ENCODE measurements at places on chromosomes 2 and 18. TPM values are rescaled to one million over a fixed set of nuclear protein-coding genes. Genes with fewer than 3 reads are reported as not detected.

GRCh38 chr2:43221124-43221762 is 5.2 kb downstream of the ZFP36L2 start:
- H3K4me3 ChIP-seq = peak overlapping the region; percentile 90
- peak overlapping the region; percentile 97 for H3K27ac ChIP-seq
- H3K36me3 ChIP-seq = peaks cover 29% of the 10 kb centered on the region
- peaks cover 58% of the 10 kb centered on the region for H3K4me1 ChIP-seq

The NR4A2 gene
- 20.5 TPM for total RNA-seq

DNA sequence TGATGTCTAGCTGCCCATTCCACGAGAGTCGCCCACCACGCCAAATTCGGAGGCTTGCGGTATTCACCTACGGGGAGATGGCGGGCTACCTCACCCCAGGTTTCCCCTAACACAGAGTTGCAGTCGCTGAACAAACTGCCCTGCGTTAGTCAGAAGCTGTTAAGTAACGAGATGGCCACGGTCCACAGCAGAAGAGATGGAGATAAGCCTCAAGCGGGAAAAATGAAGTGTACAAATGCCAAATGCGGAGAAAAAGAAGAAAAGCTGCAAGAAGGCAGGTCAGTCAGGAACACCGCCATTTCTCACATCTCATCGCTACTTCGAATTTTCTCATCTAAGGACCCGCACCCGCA is 425 bp downstream of the ASB3 start:
- DNase-seq = no peak
- no peaks in the 10 kb centered on the region for H3K36me3 ChIP-seq
- peak overlapping the region; percentile 75 for H3K4me3 ChIP-seq
- no peaks in the 10 kb centered on the region for H3K27me3 ChIP-seq

DNA sequence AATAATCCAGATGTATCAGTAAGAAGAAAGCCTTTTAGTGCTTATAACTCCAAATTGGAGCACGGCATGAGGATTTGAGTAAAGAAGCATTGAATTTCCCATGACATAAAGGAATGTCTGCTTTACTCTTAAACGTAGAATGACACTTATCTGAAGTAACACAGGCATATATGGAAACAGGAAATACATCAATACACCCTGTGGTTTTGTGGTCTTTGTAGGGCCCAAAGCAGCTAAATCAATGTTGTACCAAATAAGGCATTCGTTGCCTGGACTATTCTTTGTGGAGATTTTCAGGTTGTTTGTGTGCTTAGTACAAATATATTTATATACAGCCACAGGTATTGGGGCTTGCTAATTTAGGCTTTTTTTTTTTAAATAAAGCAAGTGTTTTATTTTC is 660.5 kb downstream of the LRRTM4 start:
- no peaks in the 10 kb centered on the region for H3K36me3 ChIP-seq
- DNase-seq = no peak
- no peak overlapping the region for H3K27ac ChIP-seq
- no peaks in the 10 kb centered on the region for H3K27me3 ChIP-seq
- H3K4me3 ChIP-seq = no peak overlapping the region

The EN1 gene
- total RNA-seq = 15.1 TPM

DNA sequence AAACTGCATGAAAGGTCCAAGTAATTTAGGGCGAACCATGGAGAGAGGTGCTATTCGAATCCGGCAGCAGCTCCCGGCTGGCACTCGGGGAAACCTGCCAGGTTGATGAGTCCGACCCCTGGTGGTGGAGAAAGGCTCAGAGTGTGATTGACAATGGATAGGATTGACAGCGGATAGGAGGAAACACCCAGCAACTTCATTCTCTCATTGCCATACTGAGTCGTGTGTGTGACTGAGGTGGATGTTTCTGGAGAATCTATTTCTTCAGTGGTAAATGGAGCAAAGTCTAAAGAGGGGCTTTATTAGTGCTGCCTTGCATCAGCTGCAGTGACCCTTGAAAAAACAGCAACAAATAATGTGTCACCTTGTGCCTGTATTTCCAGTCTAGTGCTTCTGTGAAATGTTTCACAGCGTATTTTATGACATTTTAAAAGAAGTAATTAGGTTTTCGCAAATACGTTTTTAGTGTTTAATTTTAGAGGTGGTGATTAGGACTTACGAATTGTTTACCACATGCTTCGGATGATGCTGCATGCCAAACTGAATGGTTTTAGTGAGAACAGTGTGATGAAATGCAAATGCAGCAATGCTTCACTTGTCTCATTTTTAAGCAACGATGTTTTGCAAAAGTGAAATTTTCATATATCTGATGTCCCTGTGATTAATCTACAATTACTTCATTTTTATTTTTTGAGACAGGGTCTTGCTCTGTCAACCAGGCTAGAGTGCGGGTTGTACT is 102.0 kb downstream of the DCDC2C start:
- no peaks in the 10 kb centered on the region for H3K36me3 ChIP-seq
- no peak overlapping the region for H3K4me3 ChIP-seq
- H3K4me1 ChIP-seq = no peaks in the 10 kb centered on the region
- H3K27ac ChIP-seq = no peak overlapping the region
- DNase-seq = no peak
- H3K27me3 ChIP-seq = no peaks in the 10 kb centered on the region

GRCh38 chr2:239075918-239076758 is 228.3 kb downstream of the TWIST2 start:
- no peak overlapping the region for H3K4me3 ChIP-seq
- DNase-seq = no peak
- H3K27ac ChIP-seq = no peak overlapping the region
- no peaks in the 10 kb centered on the region for H3K4me1 ChIP-seq

DNA sequence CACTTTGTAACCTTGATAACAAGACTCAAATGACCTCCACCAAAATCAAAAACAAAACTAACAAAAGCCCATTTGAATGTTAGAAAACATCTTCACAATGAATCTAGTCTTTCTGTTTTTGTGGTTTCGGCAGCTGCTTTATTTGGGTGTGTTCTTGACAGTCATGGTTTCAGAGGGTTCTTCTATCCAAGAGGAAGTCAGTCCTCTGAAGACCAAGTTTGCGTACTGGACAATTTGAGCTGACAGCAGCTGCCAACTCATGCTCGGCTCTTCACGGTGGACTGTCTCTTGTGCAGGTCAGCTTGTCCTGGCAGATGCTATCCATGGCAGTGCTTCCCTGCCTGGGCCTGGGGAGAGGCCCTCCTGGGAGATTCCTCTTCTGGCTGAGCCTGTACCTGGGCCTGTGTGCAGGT is 91.0 kb downstream of the TMEM17 start:
- no peak overlapping the region for H3K4me3 ChIP-seq
- H3K4me1 ChIP-seq = peaks cover 24% of the 10 kb centered on the region
- DNase-seq = no peak
- peak overlapping the region; percentile 51 for H3K27ac ChIP-seq
- no peaks in the 10 kb centered on the region for H3K36me3 ChIP-seq

The NCKAP1 gene
- 146 TPM for total RNA-seq

DNA sequence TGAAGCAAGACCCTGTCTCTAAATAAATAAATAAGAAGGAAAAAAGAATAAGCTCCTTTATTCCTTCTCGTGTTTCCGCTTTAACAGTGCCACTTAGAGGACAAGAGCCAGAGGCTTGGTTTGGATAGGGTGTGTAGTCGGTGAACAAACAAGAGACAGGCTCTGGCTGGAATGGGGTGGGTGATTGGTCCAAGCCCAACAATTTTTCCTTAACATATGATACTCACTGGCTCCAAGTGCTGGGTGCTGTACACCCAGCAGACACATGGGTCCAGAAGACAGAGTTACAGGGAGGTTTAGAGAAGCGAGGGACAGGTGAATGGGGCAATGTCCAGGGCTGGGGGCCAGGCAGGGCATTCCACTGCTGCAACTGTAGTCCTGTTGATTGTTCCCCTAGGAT is 77.8 kb downstream of the NCAPH start:
- H3K27me3 ChIP-seq = no peaks in the 10 kb centered on the region
- H3K4me1 ChIP-seq = peaks cover 11% of the 10 kb centered on the region
- H3K4me3 ChIP-seq = peak overlapping the region; percentile 44
- no peaks in the 10 kb centered on the region for H3K36me3 ChIP-seq
- DNase-seq = no peak
- peak overlapping the region; percentile 52 for H3K27ac ChIP-seq

Data from suprapubic skin (tissue), 4 donors.